ENCODE measurements at places on chromosomes 5 and 9.

DNA sequence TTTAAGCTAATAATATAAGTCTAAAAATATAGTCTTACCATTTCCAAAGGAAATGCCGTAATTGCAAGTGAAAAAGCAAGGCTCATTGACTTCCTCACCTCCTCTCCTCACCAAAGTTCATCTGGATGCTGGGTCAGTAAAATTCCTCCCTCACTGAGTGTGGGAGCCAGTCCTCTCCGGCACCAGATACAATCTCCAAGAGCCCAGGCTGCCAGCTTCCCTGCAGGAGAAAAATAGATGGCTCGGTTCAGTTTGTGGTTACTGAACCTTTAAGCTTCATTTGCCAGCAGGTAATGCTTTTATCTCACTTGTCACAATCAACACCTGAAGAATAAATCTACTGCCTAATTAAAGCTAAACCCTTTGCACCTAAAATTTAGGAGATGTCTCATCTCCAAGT is 115.3 kb upstream of the VLDLR start:
- no peak for DNase-seq

- DNase-seq = no peak
Observed at GRCh38 chr5:74943905-74944304, 77.7 kb upstream of the FAM169A start.

- no peak for DNase-seq
Observed at GRCh38 chr9:76697081-76697480, 67.2 kb upstream of the PCA3 start.

DNA sequence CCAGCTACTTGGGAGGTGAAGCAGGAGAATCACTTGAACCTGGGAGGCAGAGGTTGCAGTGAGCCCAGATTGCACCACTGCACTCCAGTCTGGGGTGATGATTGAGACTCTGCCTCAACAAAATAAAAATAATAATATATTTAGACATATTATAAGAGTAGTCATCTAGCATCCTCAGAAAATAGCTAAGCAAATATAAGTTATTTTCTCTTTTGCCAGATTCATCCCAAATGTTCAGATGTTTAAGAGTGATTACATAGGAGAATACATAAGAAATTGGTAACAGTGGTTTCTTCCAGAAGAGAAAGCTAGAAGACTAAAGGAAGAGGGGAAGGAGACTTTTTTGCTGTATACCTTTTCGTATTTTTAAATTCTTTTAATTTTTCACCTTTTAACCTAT is 20.0 kb downstream of the PRKAA1 start:
- no peak for DNase-seq

GRCh38 chr9:107992271-107992670 is 502.7 kb upstream of the KLF4 start:
- DNase-seq = no peak

DNA sequence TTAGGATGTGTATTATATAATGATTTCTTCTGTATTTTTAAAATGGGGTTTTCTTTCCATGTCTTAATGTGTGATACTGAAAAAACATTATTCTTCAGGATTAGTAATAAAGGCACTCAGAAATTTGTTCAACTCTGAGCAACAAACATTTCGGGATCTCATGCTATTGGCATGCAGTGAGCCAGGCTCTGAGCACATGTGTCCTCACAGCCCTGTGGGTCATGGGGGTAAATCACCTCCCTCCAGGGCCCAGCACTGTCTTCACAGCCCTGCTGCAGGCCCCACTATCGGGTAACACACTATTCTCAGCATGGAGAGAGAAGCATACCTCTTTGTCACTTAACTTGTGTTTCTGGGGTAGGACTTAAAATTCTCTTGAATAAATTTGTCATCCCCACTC is 14.0 kb downstream of the TMEM174 start:
- no peak for DNase-seq

DNA sequence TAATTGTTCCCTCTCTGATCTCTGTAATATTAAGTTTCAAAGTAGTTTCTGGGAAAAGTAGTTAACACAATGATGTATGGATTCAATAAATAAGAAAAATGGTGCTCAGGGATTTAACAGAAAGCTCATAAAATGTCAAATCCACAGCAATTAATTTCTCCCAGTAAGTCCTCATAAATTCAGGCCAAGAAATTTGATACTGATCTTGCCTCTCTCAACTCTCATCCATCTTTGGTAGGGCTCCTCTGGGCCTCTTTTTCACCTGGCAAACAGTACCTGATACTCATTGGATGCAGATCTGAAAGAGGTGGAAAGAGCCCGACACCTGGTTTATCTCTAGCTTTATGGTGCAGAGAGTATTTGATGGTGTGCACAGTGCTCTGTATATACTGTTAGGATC is 106.1 kb downstream of the STK32A start:
- no peak for DNase-seq

DNA sequence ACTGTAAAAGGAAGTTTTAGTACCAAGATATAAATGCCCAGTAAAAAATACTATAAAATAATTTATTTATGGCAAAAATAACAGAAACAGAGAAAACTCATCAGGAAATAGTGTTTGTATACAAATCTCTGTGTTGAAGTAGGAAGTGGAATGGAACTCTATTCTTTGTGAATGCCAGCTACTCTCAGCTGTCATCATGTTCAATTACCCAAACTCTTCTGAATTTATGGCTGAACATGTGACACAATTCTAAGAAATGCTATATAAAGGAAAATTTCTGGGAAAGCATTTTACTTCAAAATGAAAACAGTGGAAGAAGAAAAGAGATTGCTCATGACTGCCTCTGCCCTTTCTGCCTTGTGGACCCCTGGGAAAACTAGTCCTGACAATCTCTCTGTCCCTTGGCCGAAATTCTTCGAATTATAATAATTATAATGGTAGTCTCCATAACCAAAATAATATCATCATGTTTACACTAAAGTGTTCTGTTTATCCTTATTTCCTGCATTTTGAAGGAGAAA is 522.3 kb upstream of the ST8SIA4 start:
- no peak for DNase-seq

Data from GM20000 (cell line).